Brain microvascular endothelial cell (primary cell): ENCODE measurements at places on chromosomes 11 and 22.

DNA sequence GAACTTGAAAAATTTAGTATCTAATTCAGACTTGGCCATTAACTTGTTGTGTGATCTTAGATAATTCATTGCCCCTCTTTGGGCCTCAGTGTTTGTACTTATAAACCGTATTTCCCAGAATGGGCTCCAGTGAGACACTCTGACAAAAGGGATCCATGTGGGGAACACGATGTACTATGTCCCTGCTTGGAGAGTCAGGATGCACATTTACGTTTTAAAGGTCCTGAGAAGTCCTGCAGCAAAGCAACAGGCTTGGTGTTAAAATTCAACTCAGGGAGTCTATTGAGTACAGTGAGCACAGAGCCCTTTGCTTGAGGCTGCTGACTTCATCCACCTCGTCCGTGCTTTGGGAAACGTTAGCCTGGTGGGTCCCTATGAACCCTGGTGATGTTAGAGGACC is 9.0 kb downstream of the WNT11 start:
- DNase-seq, result no peak

GRCh38 chr11:116543099-116543498 is 229.7 kb downstream of the BUD13 start:
- DNase-seq, result no peak

DNA sequence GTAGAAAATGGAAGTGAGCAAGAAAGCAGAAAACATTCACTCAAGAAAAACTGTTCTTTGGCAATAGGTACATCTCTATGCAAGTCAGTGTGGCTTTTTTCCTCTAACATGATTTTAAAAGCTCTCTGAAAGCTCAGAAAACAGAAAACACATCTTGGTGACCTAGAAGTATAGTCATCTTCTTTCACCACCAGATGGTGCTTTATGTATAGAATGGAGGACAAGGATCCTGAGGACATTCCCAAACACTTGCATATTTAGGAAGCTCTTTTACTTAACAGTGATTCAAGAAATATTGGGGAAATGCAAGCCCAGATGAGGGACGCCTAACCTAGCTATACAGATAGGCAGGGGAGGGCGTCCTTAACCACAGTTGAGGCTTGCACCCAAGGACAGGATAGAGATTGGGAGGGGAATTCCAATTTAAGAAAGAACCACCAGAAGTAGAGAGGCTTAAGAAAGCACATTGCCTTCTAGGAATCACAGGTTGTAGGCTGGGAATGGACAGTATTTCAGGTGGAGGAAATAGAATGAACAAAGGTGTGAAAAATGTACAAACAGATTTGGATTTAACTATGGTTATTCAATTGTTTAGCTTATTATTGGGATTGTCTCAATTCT is 13.8 kb upstream of the CCDC81 start:
- peak; percentile 6 for DNase-seq

GRCh38 chr11:70072861-70073755 is 5.0 kb upstream of the ANO1 start:
- no peak for DNase-seq

DNA sequence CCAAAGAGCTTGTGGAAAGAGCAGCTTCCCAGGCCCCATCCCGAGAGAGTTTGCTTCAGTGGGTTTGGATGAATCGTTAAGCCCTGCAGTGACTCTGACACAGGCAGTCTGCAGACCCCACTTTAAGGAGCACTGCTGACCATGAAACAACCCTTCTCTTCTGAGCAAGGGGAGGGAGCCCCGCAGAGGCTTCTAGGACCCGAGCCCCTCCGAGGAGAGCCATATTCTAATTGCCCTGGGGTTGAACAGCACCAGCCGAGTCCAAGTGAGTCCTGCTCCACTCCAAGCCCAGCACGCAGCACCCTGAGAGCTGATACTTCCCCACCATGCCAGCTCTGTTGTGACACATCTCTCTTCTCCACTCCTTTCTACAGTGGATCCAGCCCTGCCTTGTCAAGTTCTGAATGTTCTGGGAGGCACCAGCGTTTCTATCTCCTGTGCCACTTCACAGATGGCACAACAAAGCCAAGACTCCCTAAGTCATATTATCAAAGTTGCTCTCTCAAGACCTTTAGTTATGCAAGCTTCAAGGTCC is 10.4 kb downstream of the USP2 start:
- no peak for DNase-seq

DNA sequence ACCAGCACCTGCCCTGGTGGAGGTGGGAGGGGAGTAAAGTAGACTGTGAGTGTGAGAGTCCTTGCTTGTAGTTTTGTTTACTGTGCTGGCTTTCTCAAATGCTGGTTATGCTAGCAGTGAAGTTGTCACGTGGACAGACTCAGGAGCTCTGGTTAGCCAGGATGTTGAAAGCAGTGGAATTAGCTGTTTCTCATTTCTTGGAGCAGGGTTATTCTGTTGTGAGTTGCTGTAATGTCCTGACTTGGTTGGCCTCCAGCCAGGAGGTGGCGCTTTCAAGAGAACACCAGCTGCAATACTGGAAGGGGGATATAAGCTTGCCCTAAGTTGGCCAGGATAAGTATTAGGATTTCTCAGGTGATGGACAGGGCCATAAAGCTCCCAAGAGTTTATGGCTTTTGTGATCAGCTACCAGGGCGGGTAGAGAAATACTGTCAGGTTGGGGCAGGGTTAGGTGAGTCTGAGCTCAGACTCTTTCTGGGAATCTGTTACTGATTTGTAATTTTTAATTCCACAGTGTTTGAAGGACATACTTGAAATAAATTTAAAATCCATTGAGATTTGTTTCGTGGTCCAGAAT is 13.7 kb downstream of the CYP2D6 start:
- no peak for DNase-seq

DNA sequence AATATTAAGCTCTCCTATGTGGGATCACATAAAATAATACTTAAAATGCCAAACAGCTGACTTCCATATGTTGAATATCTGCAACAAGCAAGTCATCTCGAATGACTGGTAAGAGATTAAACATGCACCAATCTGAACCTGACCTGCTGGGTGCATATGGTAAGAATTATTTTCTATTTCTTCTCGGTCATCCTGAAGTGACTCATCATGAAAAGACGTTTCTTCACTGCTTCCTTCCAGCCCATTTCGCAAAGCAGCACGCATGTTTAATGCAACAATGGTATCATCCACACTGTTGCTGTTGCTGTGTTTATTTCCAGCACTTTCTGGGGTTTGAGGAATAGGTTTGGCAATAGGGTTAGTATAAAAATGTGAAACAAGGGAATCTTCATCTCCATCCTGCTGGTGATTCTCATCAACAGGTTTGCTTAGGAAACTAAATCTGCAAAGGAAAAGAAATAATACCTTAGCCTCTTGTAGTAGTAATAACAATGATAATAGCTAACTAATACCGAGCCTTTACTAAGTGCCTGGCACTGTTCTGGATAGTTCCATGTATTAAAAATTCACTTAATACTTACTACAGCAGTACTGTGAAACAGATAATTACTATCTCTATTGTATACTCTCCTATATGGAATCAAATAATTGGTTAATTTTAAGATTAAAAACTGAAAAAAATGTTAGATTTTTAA is 52.0 kb upstream of the CHRNA10 start:
- DNase-seq, result peak; percentile 94
